ENCODE measurements at places on chromosomes 7 and 10.

- DNase-seq: no peak
Observed at GRCh38 chr10:86708068-86708782, 39.9 kb downstream of the LDB3 start.

GRCh38 chr10:90464329-90464728 is 393.5 kb downstream of the HTR7 start:
- DNase-seq: no peak

DNA sequence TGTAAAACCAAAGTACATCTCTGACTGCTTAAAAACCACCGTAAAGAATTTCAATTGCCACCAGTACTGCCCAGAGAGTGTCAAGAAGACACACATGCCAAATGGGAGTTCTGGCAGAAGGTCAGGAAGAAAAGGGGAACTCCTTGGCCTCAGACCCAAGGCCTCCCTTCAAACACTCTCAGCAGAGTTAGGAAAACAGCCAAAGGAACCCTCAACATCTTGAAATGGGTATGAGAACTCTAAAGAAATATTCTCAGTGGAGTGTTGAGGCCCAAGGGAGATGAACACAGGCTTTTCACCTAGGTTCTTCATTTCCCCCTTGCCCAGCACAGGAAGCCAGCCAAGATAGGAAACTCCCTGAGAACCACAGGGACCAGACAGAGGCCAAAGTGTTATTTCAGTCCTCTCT is 96.1 kb upstream of the ASAH2 start:
- no peak for DNase-seq

GRCh38 chr10:4262870-4263600 is 478.0 kb upstream of the KLF6 start:
- DNase-seq: no peak

DNA sequence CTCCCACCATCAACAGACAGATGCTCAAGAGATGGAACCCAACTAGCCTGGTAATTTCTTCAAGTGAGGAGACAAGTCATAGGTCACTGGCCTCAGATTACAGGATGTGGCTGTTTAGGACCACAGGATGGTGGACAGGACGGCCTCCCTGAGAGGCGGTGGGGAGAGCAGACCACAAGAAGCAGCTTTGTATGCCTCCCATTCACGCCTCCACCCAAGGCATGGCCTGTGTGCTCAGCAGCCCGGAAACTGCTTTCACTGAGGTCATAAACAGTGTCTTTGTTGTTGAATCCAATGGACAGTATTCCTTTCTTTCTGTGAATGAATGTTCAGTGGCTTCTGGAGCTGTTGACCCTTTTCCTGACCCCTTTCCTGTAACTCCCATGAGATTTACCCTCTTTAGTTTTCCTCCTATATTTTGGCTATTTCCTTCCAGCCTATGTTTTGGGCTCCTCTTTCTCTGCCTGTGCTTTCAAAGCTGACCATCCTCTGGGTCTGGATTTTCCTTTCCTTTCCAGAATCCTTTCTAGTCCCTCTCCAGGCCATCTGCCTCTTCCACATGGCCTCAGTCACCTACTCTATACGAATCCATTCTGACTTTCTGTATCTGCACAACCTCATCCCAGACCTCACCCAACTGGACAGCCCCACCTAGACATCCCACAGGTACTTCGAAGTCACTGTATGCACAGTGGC is 32.4 kb upstream of the INPP5F start:
- DNase-seq: no peak
